NAMALWA (cell line): ENCODE measurements at places on chromosomes 5 and 9.

DNA sequence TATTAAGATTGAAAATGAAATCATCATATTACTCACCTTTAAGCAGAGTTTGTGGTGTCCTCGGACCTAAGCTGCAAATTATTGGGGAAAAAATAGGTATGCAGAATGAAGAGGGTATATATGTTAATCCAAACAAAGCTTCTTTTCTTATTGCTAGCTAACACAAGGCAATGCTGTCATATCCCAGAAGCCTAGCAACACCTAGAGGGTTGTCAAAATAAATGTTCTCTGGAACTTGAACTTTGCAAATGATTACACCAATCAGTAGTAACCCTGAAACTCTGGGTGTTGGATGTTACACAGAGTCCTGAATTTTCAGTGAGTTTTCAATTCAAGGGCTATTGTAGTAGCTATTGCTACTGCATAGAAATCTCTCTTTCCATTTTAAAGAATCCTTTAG is at the start of gene C6:
TSS of gene C6 (minus strand) at position 193 of the 400 bp plus-strand sequence. CDS start 10,302 bp downstream, outside the sequence.
- DNase-seq, result no peak

DNA sequence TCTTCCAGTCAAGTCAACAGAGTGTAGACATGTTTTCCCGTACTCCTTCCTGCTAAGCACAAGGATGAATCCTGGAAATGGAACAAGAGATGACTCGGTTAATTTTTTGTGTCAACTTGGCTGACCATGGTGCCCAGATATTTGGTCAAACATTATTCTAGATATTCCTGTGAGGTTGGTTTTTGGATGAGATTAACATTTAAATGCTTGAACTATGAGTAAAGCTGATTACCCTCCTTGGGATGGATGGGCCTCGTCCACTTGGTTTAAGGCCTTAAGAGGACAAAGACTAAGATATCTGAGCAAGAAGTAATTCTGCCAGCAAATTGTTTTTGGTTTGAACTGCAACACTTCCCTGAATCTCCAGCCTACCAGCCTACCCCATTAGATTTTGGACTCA is 338.1 kb upstream of the MSX2 start:
- DNase-seq, result no peak

GRCh38 chr5:149212198-149212951 is 59.3 kb upstream of the AFAP1L1 start:
- no peak for DNase-seq

DNA sequence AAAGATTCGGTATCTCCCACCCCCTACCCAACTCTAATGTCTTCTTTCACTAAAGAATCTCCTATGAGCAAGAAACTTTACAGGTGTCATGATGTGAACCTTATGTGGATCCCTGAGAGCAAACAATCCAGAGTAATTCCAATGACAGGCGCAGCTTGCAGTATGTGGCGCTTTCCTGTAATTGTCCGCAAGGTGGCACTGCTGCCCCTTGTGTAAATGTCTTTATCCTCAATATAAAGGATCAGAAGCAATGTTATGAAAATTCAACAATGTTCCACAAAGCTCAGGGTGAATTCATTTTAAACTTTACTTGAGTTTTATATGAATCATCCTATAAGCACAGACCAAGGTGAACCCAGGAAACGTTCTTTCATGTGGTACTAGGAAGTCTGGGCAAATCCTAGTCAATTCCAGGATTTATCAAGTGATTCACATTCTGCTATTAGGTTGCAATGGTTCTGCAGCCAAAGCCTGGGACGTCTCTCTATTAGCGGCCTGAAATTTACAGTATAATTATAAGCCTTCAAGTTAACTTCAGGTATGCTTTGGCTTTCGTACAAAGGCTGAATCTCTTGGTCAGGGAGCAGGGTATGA is 113.7 kb downstream of the TRPM6 start:
- DNase-seq, result peak; percentile 82

- DNase-seq, result no peak
Measured at GRCh38 chr5:37501152-37501551, 122.0 kb downstream of the WDR70 start.

DNA sequence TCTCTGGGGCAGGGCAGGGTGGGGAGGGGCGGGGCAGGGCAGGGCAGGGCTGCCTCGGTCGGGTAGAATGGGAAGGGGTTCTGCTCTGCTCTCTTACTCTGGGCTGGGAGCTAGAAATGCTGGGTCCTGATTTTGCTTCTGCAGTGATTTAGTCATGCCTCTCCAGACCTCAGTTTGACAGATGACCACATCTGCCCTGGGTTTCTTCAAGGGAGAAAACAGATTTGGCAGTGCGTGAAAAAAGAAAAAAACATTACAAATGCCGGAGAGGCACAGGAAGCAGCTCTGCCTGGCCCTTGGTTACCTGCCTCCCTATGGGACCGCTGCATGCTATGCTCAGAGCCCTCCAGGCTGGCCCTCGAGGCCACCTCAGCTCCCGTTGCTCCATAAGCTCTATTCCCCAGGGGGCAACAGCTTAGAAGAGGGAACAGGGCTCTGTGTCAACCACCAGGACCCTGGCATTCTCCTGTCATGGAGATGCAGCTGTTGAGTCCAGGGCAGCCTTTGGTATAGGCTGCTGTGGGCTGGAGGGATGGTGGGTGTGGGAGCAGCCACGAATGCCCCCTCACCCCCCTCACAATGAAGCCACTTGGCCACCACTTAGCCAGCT is 53.2 kb upstream of the UBTD2 start:
- no peak for DNase-seq

GRCh38 chr9:9625248-9625647 is 987.6 kb downstream of the PTPRD start:
- DNase-seq, result no peak

DNA sequence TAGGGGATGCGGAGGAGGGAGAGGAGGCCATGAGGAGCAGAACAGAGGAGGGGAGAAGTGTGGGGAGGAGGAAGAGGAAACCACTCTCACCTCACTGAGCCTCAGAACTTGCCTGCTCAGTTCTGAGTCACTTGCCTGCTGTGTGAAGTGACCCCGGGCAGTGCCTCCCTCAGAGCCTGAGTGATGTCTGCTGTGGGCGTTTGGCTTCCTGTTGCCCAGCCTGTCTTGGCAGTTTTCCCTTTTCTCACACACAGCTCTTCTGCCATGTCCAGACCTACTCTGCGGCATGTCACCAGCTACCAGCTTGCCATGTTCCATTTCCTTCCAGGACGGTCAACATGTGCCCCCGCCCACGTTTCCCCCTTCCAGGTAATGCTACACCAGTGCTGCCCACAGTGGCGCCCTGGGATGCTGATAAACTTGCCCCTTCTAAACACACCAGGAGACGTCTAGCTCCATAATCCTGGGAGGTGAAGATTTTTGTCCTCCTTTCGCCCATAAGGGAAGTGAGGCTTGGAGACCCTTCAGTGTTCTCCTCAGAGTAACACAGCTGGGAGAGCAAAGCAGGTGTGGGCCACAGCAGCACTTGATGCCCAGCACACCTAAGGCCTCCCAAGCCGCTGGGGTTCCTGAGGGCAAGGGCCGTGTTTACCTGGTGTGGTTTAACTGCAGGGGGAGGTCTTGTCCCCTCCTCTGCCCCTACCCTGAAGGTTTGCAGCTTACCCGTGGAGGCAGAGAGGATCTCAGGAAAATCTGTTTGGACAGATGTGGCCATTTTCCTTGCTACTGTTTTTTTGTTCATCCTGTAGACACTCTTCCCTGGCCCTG is 63.8 kb upstream of the RNF130 start:
- DNase-seq, result no peak

DNA sequence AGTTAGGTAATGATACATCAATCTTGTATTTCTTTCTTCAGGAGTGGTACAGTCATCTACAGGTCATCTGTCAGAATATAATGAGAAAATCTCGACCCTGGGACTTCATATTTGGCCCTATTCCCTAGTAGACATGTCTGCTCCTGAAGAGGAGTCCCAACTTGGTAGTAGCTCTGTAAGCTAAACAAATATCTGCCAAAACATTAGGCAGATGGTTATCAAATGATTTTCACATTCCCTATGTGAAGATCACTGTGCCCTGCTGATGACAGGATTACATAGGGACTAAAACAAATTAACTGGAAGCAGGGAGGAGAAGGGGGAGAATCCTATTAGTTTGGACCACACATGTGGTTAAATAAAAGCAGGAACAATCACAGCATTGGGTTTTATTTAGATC is 138.6 kb upstream of the NFIB start:
- DNase-seq, result no peak

DNA sequence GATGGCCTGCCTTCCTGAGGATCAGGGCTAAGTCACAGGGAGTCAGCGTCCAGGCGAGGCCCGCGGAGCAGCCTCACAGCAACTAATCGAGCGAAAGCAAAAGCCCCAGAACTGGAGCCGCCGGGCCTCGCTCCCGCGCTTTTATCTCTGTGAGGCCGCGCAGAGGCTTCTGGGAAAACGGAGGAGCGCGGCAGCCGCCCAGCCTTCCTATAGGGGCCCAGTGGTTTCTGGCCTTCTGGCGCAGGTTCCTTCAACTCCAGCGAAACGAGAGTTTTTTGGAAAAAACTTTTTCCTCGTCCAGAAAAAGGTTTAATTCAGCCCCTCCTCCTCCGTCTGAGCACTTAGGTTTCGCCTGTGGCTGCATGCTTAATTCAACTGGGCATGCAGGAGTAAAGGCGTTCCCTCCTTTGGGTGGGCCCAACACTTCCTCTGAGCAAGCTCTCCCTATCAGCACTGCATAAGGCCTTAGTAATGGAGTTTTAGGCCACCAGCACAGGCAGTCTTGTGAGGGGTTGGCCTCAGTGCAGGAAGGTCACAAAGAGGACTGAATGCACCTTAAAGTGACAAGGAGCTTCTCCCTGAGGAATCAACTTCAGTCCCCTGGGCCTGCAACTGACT is at the start of gene MEIKIN:
TSS of gene MEIKIN (minus strand) at position 113 of the 618 bp plus-strand sequence. CDS start 158 bp downstream, outside the sequence.
- DNase-seq, result no peak

GRCh38 chr9:112556497-112557442 is 70.1 kb downstream of the KIAA1958 start:
- no peak for DNase-seq

GRCh38 chr5:129905473-129906176 is 1.4 kb downstream of the CHSY3 start:
- DNase-seq, result no peak

DNA sequence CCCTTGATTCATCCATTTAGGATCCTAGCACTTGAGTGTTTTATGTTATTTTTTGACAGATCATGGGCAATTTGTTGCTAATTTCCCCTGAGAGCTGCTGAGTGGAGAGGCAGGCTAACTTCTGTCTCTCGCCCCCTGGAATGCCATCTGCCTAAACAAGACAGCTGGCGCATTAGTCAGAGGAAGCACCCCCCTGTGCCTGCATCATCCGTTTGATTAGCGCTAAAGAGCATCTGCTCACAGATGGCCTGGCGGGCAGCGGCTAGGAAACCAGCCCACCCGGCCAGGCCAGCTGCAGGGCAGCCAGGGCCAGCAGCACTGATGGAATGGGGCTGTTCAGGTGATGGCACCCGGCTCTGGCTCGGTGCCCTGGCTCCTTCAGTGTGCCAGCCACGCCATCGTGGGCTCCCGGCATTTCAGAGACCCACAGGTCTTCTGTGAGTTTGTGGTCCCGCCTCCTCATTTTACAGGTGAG is 22.9 kb upstream of the ASS1 start:
- no peak for DNase-seq

GRCh38 chr5:122906768-122907167 is 61.4 kb downstream of the SNX24 start:
- DNase-seq, result no peak

- no peak for DNase-seq
Measured at GRCh38 chr9:30799527-30800101, 1584.8 kb upstream of the ACO1 start.

DNA sequence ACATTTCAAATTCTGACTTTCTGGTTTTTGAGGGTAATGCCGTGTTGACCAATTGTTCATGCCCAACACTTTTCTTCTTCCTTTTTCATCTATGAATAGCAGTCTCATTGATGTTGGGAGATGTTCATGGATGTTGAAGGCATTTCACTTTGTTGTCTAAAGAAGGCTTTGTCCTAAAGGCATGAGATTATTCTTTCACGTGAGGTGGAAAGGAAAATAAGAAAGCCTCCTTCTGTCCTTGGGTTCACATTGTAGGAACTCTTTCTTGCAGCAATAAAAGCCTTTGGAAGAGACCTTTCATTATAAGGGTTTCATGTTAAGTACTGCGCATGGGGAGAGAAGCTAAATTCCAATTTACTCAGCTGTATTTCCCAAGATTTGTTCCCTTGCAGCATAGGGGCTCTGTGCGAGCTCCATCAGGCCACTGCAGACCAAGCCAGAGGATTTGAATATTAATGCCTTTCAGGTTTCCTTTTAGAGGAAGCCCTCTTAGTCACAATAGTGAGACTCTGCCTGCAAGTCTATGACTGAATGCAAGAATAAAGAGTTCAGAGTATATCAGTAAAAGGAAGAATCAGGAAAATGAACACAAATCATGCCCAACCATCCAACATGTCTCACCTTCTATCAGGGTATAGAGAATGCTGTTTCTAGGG is 274.6 kb downstream of the TMEM38B start:
- no peak for DNase-seq

GRCh38 chr9:38254151-38254550 is 138.4 kb upstream of the ALDH1B1 start:
- no peak for DNase-seq

- DNase-seq, result no peak
Measured at GRCh38 chr5:98768960-98769209, 4.6 kb upstream of the RGMB start.

- peak; percentile 83 for DNase-seq
Measured at GRCh38 chr5:179801304-179802206, 5.1 kb downstream of the MGAT4B start.

DNA sequence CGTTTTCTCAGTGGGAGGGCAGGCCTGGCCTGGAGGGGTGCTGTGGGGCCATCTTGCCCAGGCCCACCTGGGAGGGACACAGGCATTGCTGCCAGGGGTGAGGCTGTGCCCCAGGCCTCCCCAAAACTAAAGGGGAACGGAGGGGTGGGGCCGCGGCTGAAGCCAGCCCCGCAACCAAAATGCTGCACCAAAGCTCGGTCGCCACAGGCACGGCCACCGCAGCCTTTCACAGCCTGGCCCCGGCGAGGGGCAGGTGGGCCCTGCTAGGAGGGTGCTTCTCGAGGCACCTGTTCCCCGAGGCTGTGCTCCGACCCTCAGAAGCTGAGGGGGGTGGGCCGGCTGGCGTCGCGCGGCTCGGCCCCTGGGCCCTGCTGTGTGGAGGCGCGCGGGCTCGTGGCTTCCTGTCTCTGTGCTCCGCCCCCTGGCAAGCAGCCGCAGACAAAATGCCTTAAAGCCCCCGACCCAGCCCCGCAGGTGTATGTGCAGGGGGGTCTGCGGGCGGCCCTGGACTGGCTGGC is 57.6 kb downstream of the JAK2 start:
- DNase-seq, result no peak
